ENCODE measurements at places on chromosomes 11 and 22. TPM values are rescaled to one million over a fixed set of nuclear protein-coding genes. Genes with fewer than 3 reads are reported as not detected.

The TRIM66 gene
- 7.0 TPM for total RNA-seq

The ASCL2 gene
- total RNA-seq = not detected

The BATF2 gene
- total RNA-seq = 2.3 TPM

The DEUP1 gene
- under 0.01 TPM for total RNA-seq

The NCAM1 gene
- total RNA-seq = 4.2 TPM

The SLC22A9 gene
- not detected for total RNA-seq

The BTG4 gene
- total RNA-seq = 0.24 TPM

The OR8D1 gene
- total RNA-seq = not detected

The RTN4RL2 gene
- total RNA-seq = 0.49 TPM

The PHOX2A gene
- total RNA-seq = not detected

The POU2AF2 gene
- total RNA-seq = not detected

The HEPN1 gene
- not detected for total RNA-seq

The HTATIP2 gene
- total RNA-seq = 50.8 TPM

The ETS1 gene
- 139 TPM for total RNA-seq

The APOL5 gene
- not detected for total RNA-seq

Measured in hair follicle dermal papilla cell (primary cell).